ENCODE measurements at places on chromosomes 1 and 21.

GRCh38 chr1:85611425-85611824, 30.9 kb downstream of the CCN1 start:
- no peak for DNase-seq

GRCh38 chr1:2386636-2387611, 4.4 kb downstream of the MORN1 start:
- DNase-seq, result no peak

DNA sequence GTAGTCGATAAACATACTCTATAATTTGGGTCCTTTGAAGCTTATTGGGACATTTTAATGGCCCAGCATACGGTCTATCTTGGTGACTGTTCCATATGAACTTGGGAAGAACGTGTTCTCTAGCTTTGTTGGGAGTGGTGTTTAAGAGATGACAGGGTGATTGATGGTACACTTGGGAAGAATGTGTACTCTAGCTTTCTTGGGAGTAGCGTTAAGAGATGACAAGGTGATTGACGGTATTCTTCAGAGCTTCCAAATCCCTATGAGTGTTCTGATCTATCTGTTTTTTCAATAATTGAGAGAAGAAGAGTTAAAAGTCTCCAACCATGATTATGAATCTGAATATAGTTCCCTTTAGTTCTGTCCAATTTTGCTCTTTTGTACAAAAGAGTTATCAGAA, 9.4 kb downstream of the NPHP4 start:
- no peak for DNase-seq

DNA sequence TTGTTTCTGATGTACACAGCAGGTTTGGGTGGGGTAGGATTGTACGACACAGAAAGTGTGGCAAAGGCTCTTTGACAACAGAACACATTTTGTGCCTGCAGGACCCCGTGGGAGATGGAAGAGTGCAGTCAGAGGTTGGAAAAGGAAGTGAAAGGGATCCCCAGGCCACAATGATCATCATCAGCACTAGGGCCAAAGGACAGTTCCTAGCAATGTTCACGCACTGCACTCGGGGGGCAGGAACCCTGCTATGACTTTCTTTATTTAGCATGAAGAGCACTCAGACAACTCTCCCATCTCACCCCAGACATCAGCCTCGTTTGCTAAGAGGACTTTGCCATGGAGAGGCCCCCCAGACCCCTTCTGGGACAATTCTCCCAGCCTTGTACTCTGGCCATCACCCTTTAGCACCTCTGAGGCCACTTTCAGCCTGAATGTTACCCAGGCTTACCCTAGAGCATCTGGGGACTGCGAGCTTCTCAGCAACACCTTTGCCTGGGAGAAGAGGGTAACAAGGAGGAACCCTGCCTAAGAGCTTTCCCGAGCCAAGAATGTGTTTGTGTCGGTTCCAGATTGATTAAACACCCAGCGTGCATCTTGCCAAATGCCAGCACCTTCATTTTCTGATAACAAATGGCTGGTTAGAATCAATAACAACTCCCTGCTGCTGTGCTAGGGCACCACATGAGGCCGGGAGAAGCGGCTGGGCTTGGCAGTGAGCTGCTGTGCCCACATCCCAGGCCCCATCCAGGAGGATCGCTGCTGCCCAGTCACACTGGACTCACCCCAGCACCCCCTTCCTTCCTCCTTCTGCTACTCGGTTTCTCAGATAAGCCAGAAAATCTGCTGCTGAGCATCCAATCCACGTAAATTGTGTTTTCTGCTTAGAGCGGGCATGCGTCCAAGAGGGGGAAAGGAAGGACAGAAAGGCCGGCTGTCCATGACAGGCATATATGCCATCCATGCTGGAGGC, 633.1 kb downstream of the AJAP1 start:
- DNase-seq, result no peak

DNA sequence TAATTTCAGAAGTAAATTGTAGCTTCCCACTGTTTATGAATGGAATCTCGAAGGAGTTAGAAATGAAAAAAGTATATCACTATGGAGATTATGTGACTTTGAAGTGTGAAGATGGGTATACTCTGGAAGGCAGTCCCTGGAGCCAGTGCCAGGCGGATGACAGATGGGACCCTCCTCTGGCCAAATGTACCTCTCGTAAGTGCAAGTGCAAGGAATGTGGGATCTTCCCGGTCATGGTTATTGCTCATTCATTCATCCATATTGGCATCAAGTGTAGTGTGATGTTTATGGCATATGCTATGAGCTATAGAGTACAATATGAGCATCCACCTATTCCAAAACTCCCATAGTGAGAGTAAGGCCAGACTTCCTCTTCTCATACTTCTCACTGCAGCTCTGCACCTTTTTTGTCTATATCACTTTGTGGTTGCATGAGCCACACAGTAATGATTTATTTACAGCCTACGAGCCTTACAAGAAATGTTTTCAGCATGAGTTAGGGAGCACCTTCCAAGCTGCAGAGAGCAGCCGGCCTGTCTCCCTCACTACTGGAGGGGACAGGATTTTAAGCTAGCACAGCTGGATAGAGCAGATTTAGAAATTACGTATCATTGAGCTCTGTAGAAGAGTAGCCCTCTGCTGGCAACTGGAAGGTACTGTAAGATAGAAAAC, 24.9 kb upstream of the CR1L start:
- DNase-seq, result no peak

DNA sequence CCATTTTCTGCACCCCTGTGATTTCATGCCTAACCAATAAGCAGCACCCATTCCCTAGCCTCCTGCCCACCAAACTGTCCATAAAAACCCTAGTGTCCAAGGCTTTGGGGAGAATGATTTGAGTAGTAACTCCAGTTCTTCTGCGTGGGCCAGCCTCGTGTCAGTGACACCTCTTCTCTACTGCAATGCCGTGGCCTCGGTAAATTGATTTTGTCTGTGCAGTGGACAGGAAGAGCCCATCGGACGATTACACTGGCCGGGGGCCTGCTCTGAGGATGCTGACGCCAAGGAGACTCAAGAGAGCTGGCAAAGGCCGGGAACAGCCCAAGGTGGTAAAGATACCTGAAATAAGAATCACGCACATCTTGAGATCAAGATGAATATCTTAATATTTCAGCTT, 29.3 kb downstream of the RSPH1 start:
- no peak for DNase-seq

GRCh38 chr1:201982082-201982622, 296 bp upstream of the RNPEP start:
- peak; percentile 71 for DNase-seq

GRCh38 chr1:224500796-224501195, 66.2 kb upstream of the WDR26 start:
- DNase-seq, result no peak

DNA sequence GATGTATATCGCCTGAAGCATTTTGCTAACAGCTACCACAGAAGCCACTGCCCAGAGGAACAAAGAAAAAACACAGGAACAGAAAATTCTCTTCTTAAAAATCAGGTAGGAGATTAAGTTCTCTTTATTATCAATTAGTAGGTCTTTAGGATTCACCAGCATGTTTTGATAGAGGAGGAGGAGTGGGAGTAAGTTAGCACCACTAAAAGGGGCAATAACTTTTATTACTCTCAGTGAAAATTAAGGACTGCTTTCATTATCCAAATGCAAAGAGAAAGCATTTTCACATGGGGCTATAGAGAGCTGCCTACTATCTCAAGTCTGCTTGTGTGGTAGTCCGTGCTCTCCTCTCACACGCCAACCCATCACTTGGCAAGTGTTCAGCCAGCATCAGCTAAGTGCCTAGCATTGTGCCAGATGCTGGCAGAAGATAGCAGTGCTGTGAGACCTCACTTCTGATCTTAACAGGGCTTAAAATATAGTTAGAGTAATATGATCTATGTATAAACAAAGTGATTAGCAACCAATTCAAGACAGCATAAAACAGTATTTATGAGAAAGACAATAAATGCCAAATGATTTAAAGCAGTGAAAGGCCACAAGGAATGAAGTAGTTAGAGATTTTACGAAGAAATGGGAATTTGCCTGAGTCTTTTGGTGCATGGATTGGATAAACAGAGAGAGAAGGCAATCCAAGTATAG, 39.8 kb downstream of the ASTN1 start:
- no peak for DNase-seq

DNA sequence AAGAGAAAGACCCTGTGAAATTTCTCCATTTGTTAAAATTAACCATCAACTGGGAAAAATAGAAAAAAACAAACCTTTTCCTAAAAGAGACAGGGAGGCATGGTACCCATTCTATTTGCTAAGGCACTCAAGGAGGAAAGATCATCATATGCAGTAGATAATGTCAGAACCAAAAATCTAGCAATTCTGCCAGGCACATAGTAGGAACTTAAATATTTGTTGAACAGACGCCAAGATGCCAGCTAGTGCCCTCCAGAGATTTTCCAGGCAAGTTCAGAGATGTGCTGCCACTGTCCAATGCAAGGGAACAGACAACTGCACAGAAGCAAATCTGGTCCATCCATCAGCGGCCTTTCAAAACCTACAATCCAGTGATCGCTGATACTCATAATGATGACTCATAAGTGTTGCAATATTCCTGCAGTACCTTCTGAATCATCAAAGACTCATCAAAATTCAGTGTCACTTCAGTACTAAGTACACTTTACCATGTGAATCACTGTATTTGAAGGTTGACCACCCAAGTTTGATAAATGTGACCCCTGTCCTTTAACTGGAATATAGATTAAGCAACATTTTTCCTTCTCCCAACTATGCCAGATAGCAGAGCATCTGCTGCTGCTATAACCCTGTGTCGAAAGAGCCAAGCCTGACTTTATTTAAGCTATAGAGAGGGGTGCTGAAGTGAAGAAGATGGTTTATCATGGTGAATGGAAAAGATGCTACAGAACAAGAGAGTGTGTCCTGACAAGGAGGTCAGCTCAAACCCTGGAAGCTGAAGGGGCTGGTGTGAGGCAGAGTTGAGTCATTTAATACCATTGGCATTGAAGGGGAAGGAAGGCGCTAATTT, 99.1 kb downstream of the MT1HL1 start:
- no peak for DNase-seq

DNA sequence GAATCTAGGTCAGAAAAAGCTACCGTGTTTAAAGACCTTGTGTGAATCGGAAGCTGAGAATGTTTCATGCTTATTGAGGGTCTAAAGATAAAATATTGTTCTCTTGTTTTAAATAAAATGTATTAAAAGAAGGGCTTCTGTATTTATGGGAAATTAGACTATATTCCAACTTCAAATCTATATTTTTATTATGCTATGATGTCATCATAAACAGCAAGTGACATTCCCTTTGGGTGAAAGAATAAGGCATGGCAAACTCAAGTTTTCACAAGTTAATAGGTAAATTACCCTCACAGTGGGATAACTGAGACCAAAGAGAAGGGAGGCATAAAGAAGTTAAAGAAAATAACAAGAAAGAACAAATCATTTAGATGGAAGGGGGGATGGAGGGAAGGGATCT, 333.8 kb upstream of the NR5A2 start:
- no peak for DNase-seq

- DNase-seq, result peak; percentile 75
Observed at GRCh38 chr1:121519042-121519755, 334.4 kb downstream of the SRGAP2C start.

DNA sequence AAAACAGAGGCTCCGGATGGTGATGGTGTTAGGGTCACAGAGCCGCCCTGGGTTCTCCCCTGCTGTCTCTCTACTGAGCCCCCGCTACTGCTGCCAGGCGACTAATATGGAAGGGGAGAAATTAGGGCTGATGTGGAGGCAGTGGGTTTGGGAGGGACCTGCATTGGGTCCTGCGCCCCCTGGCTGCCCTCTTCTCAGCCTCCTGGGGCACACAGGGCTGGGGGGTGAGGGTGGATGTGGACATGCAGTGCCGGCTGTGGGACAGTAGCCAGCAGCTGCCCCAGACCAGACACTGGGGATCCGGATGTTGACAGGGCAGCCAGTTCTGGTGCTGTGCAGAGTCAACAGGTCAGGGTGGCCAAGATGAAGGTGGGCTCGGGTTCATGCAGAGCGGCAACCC, 1.5 kb upstream of the CLCNKB start:
- no peak for DNase-seq

GRCh38 chr21:36369064-36369685, 16.0 kb upstream of the CHAF1B start:
- DNase-seq, result no peak

DNA sequence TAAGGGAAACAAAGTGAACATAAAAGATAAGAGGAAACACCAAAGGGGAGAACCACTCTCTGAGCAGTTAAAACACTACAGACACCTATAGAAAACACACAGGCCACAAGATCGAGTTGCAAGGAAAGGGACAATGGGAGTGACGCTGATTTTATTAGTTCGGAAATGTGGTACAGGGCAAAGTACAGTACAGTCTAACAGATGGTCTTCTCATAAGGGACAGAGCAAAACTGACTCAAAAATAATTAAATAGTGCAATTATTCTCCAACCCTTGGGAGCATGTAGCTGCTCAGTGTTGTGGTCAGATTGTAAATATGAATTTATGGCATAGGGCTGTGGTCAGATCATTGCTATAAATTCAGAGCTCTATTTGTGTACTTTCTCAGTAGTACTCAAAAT, 352.0 kb downstream of the USH2A start:
- no peak for DNase-seq

- peak; percentile 52 for DNase-seq
Observed at GRCh38 chr1:9280015-9280860, 12.5 kb upstream of the SPSB1 start.

- DNase-seq, result no peak
Observed at GRCh38 chr1:186220067-186220466, 155.0 kb downstream of the TPR start.

DNA sequence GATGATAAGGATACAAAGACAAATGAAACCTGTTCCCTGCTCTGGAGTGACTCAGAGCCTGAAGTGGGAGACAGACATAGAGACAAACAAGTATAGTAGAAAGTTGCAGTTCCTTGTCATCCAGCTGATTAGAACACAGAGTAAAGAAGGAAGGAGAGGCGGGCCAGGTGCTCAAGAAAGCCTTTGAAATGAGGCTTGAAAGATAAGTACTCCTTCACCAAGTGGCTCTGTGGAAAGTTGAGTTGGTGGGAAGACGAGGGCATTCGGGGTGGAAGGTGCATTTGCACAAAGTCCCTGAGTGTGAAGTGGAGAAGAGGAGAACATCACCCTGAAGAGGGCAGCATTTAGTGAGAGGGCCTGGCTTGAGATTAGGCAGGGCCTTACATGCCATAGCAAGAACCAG, 17.0 kb downstream of the MARK1 start:
- DNase-seq, result no peak

GRCh38 chr21:17679002-17679600, 66.4 kb upstream of the BTG3 start:
- DNase-seq, result no peak

- DNase-seq, result no peak
Observed at GRCh38 chr1:204292740-204293139, 67.0 kb downstream of the PLEKHA6 start.

DNA sequence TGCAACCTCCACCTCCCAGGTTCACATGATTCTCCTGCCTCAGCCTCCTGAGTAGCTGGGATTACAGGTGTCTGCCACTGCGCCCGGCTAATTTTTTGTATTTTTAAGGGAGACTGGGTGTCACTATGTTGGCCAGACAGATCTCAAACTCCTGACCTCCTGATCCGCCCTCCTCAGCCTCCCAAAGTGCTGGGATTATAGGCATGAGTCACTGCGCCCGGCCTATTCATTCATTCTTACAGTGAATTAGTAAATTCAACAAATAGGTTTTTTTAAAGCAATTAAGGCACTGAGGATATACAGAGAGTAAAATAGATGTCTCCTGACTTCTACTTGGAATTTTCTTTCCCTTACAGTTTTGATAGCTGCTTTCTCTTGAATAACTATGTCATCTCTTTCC, 43.5 kb downstream of the CDC42 start:
- DNase-seq, result no peak

GRCh38 chr1:180909462-180909976, 3.2 kb upstream of the KIAA1614 start:
- DNase-seq, result no peak

Measured in stimulated activated CD4-positive, alpha-beta T cell treated with anti-CD3 and anti-CD28 coated beads, Interleukin-12 subunit alpha, Interleukin-12 subunit beta, amount 100 ng/mL, for 4 hours (primary cell).